ENCODE measurements at places on chromosomes 2 and 18. TPM values are rescaled to one million over a fixed set of nuclear protein-coding genes. Genes with fewer than 3 reads are reported as not detected.
A peak's percentile ranks its signal among the peaks of the same experiment; 100 is the strongest.

The DNAJC5G gene
- polyA plus RNA-seq, result not detected

The CKAP2L gene
- 4.4 TPM for polyA plus RNA-seq

The MGAT4A gene
- 0.08 TPM for polyA plus RNA-seq

- peak; percentile 15 for DNase-seq
Measured at GRCh38 chr2:218369330-218369729, 12.7 kb downstream of the CATIP start.

- DNase-seq, result no peak
Measured at GRCh38 chr2:33186937-33187336, 240.2 kb downstream of the LTBP1 start.

GRCh38 chr2:15134957-15135356 lies 426.2 kb downstream of the NBAS start:
- DNase-seq, result no peak

GRCh38 chr2:213089438-213089837 lies 62.0 kb downstream of the IKZF2 start:
- DNase-seq, result no peak

- DNase-seq, result no peak
Measured at GRCh38 chr18:57930476-57930875, 113.5 kb upstream of the NEDD4L start.

DNA sequence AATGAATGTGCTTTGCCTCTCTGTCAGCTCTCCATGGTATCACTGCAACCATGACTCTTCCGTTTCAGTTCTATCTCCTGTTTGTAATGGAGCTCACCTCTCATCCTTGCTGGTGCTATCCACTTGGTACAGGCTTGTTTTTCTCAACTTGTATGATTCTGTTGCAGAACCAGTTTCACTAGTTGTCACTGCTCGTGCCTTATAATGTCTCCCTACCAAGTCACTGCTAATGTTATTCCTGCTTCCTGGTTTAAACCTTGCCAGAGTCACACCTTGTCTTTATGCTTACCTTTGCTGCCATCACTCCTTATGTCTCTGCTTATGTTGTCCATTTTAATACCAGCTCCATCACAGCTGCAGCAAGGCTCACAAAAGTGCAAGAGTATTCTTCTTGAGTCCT lies 1191.0 kb upstream of the LRRTM1 start:
- no peak for DNase-seq

DNA sequence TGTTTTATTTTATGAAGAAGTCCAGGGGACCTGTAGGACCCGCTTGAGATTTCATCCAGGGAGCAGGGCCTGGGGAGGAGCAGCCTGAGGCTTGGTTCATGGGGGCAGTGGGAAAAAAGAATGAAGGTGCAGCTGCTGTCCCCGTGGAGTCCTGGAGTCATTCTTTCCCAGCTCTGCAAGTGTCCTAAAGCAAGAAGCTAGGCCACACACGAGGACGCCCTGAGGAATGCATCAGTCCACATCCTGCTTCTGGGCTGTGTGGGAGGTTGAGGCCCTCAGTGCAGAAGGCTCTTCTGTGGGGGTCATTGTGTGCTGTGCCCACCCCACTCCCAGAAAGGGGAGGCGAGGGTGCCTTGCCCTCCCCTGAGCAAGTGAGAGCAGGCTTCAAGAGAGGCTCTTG lies 179.9 kb upstream of the HS6ST1 start:
- no peak for DNase-seq
